T-helper 17 cell (primary cell): ENCODE measurements at places on chromosomes 4 and X.

DNA sequence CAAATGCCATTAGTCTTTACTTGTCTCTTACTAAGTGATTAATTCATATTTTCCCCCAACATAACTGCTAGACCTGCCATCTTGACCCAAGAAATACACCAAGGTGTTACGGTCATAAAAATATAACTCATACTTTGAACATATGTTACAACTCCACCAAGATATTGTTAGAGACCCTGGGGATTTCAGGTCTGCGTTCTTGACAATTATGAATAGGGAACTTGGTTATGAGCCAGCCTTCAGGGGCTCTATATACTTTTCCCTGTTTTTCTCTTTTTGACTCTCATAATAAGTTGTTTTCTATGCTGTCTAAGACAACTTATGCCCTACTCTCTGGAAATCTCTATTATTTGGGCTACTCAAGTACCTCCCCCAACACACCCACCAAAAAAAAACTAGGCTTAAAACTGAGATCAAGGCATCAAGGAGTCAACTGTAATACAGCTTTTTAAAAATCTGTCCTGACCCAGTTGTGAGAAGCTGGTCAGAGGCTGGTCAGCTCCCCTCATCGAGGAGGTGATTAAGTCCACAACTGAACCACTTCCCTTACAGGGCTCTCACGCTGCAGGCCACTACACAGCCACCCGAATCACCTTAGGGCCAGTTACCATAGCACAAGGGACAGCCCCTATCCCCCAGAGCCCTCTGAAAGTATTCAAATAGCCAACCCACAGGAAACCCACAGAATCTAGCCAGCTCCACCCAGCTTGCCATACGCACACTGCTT, 10.5 kb upstream of the TLR3 start:
- no peak for DNase-seq

GRCh38 chr4:7287918-7288280, 95.6 kb downstream of the SORCS2 start:
- no peak for DNase-seq

- no peak for DNase-seq
Observed at GRCh38 chrX:16516232-16516876, 133.6 kb upstream of the S100G start.

DNA sequence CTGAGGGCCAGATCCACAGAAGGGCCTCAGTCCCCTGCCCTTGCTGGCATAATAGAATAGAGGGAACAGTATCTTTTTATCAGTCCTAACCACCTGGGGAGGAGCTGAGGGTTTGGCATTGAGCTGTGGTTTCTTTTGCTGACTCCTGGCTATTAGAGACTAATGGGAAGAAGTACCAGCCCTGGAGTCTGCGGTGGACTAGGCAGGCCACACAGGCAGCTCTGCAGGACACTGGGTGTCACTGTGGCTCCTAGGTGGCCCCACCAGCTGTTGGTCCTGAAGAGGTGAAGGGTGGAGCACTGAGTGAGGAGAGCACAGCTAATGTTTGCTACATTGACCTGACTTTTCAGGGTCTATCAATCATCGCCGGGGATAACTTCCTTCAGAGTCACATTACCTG, 52.8 kb upstream of the GPC4 start:
- DNase-seq, result no peak

DNA sequence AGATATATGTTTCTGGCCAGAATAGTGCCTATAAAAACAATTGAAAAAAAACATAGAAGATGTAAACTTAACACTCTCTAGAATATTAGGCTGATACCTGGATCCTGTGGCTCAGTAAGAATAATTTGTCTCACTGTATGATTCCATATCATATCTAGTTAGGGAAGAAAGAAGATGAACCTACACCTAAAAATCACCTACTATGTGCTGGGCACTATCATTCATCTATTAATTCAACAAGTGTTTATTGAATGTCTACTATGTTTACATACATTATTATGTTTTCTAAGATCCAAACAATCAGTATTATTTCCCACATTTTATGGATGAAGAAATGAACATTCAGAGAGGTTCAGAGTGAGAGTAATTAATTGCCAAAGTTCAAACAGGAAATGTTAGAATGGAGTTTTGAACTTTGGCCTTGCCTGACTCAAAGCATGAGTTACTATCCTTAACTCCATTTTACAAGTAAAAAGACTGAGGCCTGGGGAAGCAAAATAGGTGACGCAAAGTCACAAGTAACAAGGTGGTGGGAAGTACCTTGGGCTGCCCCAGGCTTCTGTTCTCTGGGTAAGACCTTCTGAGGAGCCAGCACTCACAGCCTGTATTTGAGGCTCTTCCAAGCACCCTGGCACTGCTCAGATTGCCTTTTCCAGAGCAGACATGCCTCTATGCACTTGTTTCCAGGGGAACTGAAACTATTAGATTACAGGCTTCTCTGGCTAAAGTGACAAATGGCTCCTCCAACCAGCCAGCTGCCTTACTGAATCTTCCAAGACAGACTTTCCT, 111.1 kb upstream of the ACSL4 start:
- DNase-seq, result no peak

GRCh38 chrX:101417981-101418841, 10.2 kb downstream of the HNRNPH2 start:
- no peak for DNase-seq

DNA sequence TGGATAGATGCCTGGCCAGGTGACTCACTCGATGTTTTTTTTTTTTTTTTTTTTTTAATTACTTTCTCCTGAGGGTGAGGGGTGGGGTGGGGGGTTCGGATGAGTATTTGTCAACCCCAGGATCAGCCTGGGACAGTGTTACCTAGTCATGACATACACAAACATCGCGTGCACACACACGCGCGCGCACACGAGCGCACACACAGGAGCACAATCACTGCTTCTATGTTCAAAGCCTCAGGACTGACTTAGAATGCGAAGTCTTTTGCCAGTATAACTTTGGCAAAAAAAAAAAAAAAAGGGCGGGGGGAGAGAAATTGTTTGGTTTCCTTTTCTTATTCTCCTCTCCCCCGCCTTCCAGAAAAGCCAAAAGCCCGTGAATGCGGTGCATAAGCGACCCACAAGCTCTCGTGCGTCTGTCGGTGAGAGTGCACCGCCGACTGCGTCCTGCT, 115.0 kb upstream of the TEX13C start:
- DNase-seq, result no peak

DNA sequence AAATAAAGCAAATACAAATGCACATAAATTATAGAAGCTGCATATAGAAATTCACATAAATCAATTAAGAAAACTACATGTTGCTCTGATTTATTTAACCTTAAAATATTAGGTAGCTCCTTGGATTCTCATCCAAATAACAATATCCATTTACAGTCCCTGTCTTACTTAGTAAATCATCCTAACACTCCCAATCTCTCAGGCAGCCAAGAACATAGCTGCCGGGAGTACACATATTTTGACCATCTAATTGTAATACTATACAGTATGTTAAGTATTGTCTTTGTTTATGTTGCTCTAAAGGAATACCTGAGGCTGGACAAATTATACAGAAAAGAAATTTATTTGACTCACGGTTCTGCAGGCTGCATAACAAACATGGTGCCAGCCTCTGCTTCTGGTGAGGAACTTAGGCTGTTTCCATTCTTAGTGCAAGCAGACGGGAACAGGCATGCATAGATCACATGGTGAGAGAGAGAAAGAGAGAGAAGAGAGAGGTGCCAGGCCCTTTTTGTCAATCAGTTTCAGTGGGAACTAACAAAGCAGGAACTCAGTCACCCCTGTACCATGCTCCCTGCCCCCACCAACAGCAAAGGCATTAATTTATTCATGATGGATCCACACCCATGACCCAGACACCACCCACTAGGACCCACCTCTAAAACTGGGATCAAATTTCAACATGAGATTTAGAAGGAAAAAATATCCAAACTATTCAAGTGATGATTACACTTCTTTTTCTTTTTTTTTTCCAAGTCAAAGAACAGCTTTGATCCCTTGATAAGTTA, 614.8 kb upstream of the TECRL start:
- no peak for DNase-seq

DNA sequence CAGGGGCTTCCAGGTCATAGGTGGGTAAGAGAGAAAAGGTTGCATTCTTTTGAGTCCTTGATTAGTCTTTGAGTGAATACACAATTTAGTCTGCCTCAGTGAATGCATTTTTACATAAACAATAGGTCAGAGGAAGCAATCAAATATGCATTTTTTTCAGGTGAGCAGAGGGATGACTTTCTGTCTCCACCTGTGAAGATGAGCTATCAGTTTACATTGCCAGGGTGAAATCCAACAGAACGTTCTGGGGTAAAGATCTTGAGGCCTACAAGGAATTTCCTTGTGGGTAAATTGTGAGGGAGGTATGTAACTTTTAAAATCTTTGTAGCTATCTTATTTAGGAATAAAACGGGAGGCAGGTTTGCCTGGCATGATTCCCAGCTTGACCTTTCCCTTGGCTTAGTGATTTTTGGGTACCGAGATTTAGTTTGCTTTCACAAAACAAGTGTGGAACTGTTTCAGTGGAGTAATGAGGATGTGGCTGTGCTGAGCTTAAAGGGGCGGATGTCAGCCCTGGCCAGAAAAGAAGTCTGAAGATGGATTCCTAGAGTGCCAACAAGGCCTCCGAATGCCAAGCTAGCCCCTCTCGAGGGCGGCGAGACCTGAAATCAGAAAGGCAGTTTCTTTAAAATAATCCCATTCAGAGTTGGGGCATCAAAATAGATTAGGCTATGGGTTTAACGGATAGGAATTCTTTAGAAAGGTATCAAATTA, 29.5 kb downstream of the TMEM131L start:
- no peak for DNase-seq

- DNase-seq, result no peak
Observed at GRCh38 chrX:144219035-144219434, 335.2 kb downstream of the UBE2NL start.

DNA sequence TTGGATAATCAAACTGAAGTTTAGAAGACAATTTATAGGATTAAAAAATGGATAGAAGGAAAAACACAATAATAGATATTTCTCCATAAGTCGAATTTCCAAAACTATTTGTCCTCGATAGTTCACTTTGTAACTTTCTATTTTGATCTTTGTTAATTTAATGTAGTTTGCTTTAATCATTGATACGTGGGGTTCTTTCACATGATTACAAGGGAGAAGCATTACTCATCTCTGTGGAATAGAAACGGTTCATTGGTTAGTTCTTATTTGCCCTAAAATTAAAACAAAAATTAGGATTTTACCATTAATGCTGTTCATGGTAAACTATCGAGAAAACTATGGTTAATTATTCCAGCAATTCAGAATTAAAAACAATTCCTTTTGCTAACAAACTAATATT, 2.1 kb downstream of the TET2 start:
- DNase-seq, result no peak

- DNase-seq, result no peak
Observed at GRCh38 chr4:26310264-26310663, 10.6 kb upstream of the RBPJ start.

DNA sequence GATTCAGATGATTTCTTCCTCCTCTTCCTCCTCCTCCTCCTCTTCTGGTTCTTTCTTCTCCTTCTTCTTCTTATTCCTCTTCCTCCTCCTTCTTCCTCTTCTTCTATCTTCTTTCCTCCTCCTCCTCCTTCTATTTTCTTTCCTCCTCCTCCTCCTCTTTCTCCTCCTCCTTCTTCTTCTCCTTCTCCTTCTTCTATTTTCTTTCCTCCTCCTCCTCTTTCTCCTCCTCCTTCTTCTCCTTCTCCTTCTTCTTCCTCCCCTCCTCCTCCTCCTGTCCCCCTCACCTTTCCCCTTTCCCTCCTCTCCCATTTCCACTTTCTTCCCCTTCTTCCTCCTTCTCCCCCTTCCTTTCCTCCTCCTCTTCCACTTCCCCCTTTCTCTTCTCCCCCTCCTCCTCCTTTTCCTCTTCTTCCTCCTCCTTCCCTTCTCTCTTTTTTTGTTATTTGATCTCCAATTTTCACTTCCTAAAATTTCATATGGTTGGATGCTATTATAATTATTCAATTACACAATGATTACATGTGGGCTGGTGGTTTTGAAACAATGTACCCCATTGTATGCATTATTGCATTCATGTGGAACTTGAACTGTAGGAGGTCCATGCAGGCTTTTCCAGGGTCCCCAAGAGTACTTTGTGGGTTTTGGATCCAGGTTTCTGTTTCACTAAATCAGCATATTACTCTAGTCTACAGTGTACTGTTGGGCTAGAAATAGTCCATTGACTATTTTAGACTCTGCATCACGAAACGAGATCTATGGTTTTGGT, 68.1 kb downstream of the SORBS2 start:
- no peak for DNase-seq

GRCh38 chrX:31063114-31063513, 8.7 kb downstream of the FTHL17 start:
- no peak for DNase-seq

DNA sequence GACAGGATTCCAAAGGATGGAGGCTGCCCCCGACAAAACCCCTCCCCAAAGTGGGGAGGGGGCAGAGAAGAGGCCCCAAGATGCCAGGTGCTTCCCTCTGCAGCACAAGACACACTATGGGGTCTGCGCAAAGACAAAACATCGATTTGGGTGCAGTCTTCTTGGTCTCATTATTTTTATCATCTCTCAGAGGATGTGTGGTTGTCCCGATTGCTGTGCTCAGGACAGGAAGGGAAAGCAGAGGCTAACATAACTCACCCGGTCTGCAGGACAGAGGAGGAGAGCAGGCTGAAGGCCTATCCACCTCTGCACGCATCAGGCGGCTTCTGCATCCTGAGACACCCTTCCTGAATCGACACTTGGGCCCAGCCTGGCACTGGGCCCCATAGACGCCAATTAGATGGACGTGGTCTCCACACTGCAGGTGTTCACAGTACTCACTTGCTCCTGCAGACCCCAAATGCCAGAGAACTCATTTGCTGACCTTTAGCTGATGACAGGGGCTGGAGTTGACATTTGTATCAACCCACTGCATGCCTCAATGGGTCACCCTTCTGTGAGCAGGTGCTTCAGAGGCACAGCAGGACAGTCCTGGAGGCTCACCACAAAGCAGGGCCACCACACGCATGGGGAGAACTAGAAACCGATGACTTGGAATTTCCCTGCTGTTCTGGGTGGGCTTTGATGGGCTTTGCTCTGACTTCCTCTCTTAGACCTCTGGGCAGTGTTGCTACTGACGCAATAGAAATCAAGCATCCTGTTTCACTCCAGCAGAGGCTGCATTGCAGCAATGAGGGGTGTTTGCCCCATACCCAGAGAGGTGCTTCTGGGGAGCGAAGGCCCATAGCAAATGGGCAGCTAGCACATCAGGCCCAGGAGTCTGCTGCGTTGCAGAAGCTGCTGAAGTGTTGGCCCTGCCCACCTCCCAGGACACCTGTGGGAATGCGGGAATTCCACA, 96.3 kb upstream of the ENPP6 start:
- DNase-seq, result no peak

DNA sequence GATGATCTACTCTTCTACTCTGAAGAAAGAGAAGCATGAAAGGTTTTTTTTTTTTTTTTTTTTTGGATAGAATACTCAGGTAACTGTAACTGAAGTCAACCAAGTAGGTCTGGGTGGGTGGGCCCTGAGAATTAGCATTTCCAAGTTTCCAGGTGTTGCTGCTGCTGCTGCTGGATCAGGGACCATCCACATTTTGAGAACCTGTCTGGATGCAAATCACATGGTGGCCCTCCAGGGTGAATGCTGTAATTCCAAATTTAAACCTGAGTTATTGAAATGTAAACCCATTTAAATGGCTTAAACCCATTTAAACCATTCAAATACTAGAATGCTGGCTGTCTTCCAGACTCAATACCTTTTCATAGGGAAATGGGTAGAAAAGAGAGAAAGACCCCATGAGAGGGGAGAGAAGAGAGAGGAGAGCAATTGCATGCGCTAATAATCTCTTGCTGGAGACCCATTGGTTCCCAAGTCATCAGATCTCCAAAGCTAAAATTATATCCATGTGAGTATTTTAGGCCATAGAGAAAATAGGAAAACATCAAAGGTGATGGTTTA, 17.6 kb downstream of the SUPT20HL1 start:
- no peak for DNase-seq

GRCh38 chr4:24248674-24249630, 335.4 kb downstream of the DHX15 start:
- no peak for DNase-seq
